Heart left ventricle (tissue), 16 donors: ENCODE measurements at places on chromosomes 7 and 10. TPM values are rescaled to one million over a fixed set of nuclear protein-coding genes. Genes with fewer than 3 reads are reported as not detected.

Gene VAX1
- not detected for total RNA-seq

Gene TFEC
- 0.72 TPM for total RNA-seq

Gene SGCE
- total RNA-seq: 40.2 TPM

Gene RAB11FIP2
- 13.0 TPM for total RNA-seq

Gene AGR3
- total RNA-seq: not detected

Gene ZP3
- total RNA-seq: 0.24 TPM

Gene AKR1C2
- 10.8 TPM for total RNA-seq

Gene OPN1SW
- total RNA-seq: not detected

Gene C10orf95
- not detected for total RNA-seq

Gene OR6V1
- total RNA-seq: not detected

GRCh38 chr10:114000457-114001010, 43.1 kb upstream of the ADRB1 start:
- no peak for DNase-seq

DNA sequence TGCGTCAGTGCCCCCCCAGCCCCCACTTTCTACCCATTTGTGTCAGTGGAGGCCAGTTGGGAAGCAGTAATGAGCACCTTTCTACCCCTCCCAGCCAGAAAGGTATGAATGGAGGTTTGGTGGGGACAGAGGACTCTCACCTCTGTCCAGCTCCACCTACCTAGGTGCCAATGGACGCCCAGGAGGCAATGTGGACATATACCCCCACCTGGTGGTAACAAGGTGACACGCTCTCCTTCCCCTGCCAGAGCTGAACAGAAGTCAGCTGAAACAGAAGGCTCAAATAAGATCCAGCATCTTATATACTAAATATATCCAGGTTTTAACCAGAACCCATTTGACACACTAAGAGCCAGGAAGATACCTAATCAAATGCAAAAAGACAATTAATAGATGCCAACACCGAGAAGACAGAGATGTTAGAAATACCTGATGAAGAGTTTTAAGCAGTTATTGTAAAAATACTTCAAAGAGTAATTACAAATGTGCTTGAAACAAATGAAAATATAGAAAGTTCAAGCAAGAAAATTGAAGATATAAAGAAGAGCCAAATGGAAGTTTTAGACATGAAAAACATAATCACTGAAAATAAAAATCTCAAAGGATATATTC, 18.4 kb upstream of the SORCS3 start:
- DNase-seq: no peak

DNA sequence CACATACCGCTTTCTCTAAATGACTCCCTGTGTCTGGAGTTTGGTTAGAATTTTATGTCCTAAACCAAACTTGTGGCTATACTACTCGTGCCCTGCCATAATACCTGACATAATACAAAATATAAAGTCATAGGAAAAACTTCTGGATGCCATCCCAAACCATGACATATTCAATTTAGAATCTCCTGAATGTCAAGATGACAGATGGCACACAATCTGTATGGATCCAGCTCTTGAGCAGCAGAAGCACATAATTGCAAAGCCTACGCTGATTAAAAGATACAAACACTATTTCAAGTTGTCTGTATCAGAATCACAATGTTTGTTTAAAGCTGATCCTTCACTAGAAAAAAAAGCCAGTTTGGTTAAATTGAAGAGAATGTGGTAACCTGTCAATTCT, 22.4 kb upstream of the CDC14C start:
- no peak for DNase-seq

DNA sequence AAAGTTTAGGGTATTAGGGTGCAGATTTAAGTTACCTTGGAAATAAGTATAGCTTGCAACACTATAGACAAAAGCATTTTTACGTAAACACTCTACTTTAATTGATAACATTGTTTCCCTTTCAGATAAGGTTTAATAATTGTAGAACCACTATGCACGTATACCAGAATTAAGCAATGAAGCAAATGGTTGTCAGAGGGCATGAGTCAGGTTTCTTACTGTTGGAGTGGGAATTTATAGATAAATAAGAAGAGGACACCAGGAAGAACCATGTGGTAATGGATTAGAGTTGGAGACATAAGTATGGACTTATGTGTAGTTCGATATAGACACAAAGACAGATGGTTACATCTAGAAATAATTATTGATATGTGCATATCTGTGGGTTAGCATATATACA, 355.6 kb downstream of the ETV1 start:
- DNase-seq: no peak

DNA sequence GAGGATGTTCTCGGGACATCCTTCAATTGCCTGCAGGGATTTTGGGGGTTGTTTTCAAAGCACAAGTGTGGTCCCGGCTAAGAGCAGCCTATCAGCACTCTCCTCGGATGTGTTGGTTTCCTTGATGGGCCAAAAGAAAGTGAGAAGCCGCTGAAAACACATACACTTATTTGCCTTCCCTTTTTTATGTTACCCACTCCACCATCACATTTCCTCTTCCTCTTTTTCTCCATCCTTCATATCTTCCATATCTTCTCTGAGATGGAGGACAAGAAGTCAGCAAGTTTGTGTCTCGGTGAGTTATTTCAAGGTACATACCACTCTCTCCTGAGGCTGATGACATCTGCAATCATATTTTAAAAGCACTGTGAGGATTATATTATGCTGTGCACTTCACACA, 64.0 kb downstream of the ZNF33B start:
- DNase-seq: no peak

DNA sequence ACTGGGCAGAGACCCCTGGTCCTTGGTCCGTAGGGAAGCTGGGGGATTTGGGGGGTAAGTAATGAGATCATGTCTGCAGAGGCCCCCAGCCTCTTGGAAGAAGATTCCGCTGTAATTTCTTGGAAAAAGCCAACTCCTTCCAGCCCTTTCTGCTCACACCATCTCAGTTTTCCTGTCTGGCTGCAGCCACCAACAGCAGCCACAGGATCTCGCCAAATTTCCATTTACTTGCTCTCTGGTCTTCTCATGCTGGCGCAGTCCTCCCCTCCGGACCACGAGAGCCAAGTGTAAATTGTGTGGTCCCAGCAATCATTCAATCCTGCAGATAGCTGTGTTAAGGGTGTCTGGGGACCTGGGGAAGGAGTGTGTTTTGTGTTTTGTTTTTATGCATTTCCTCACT, 49.6 kb downstream of the ASB13 start:
- no peak for DNase-seq

GRCh38 chr7:47982610-47983009, 3.2 kb upstream of the HUS1 start:
- DNase-seq: no peak

- DNase-seq: no peak
These were observed 240.7 kb downstream of the SORCS3 start for GRCh38 chr10:104881740-104882139.

GRCh38 chr10:1575481-1576244, 161.7 kb downstream of the ADARB2 start:
- no peak for DNase-seq

DNA sequence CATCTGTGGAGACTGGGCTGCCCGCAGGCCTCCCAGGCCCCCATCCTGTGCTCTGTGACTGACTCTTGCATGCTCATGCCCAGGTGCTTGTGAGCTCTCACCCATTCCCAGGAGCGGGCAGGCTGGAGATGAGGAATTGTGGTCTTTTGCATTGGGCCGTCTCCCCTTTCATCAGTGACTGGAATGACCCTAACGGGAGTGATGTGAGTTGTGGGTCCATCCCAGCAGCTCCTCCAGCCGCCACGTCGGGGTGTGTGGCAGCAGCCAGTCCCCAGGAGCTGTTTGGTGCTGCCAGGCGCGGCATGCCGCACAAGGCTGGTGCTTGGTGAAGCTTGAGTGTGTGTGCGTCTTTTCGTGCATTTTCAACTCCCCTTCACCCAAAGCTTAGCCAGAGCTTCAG, 164.2 kb downstream of the ACTR3B start:
- DNase-seq: no peak

DNA sequence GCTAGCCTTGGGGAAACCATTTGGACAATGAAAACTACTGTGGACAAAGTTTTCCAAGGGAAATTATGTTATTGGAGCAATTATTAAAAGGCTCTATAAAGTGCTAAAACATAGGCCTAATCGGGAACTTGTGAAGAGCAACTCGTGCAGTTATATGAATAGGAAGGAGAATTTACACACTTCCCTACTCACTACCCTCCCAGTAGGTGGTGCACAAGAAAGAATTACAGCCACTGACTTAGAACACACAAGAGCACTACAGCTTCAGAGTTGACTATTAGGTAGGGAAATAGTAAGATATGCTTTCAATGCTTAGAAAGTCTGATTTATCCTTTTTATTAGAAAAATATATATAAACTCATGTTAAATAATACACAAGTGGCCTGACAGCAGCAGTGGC, 47.2 kb downstream of the GSAP start:
- DNase-seq: no peak

DNA sequence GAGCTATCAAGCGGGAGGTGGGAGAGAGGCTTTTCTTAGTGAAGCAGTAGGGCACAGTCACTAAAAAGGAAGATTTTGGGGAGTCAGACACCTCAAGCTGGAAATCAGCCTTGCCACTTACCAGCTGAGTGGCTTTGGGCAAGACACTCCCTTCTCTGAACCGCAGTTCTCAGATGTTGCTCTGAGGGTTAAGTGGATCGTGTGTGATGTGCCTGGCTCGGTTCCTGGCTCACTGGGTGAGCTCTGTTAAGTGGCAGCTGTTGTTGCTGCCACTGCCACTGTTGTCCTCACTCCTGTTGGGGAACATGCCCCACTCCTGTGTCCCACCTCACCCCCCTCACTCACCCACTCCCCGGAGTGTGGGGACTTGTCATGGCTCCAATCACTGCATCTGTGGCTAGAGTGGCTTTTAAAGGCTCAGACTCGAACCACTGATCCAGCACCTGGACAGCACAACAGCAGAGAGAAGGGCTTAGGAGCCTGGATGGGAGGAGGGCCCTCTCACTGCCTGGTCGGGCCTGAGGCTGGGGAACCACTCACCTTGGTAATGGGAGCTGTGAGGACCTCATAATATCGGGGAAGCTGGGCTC, 20.0 kb downstream of the PYROXD2 start:
- DNase-seq: no peak

- DNase-seq: no peak
These were observed 131.9 kb downstream of the TRRAP start for GRCh38 chr7:99010281-99010680.

GRCh38 chr10:33777223-33777622, 442.8 kb upstream of the NRP1 start:
- no peak for DNase-seq

- no peak for DNase-seq
These were observed 23.5 kb downstream of the TMEM273 start for GRCh38 chr10:49164559-49165188.

DNA sequence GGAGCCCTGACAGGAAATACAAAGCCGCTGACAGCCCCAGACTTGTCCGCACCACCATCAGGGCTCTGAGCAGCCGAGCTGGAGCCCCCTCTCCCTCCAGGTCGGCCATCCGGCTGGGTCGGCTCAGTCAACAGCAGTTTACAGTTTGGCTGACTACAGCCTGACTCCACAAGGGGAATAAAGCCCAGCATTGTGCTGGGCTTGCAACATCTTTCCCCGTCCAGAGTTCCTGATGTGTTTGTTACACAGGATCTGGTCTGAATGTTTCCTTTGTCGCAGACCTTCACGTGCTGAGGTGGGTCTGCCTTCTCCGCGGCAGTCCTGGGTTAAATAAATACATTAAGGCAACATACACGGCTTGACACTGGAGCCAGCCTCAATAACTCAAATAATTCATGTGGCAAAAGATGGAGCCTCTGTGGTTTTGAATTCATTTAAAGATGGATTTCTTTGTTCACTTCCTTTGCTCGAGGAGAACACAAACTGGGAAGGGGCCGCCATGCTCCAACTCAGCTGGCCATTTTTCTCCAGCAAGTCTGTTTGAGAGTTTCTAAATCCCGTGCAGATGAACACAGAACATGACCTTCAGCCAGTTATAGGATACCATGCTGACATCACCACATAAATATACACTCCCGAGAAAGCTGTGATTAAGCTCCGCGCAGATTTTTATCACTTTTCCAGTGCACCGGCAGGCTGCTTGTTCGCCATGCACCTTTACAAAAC, 192.1 kb downstream of the WDR11 start:
- DNase-seq: no peak

- DNase-seq: no peak
These were observed 371.6 kb downstream of the SH2D4B start for GRCh38 chr10:80909254-80909653.
